ENCODE measurements at places on chromosomes 12 and 14.
A peak's percentile ranks its signal among the peaks of the same experiment; 100 is the strongest.

DNA sequence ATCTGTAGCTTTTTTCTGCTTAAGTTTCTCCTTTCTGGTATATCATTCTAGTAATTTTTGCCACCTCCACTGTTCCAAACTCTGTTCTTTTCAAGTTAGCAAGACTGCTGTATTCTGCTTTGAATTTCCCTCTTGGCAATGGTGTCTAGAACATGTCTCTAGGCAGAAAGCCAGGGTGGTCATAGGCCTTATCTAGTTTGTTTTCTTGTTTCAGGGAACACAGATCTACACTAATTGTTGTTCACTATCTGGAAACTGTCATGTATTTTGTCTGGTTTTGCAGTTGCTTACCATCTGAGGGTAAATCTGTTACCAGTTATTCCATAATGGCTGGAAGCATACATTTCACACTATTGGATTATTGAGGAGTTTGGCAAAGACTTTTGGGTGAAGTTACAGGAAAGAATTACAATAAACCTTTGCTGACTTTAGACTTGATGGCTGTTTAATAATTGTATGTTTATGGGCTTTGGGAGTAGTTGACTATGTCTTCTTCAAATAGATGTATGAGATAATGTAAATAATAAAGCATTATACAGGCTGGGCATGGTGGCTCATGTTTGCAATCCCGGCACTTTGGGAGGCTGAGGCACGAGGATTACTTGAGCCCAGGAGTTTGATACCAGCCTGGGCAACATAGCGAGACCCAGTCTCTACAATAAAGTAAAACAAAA is 41.4 kb downstream of the FUT8 start:
- DNase-seq: no peak

DNA sequence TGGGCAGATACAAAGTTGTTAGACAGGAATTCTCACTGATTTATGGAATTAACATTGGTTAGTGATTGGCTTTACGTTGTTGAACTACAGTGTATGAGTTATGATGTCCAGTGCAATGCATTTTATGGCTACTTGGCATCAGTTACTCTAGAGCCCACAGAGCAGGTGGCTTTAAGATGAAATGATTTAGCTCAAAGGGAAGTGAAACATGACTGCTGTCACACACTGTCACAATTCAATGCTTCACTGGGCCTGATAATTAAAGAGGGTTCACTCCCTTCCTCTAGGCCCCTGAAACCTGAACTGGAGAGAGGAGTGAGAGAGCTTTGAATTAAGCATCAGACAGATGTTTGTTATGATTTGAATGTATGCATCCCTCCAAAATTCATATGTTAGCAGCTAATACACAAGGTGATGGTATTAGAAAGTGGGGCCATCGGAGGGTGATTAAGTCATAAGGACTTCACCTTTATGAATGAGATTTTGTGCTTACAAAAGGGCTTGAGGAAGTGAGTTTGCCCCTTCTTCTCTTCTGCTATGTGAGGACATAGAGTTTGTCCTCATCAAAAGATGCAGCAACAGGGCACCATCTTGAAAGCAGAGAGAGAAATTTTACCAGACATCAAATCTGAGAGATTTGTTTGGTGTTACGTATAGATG is 175.8 kb upstream of the GRIN2B start:
- DNase-seq: no peak

DNA sequence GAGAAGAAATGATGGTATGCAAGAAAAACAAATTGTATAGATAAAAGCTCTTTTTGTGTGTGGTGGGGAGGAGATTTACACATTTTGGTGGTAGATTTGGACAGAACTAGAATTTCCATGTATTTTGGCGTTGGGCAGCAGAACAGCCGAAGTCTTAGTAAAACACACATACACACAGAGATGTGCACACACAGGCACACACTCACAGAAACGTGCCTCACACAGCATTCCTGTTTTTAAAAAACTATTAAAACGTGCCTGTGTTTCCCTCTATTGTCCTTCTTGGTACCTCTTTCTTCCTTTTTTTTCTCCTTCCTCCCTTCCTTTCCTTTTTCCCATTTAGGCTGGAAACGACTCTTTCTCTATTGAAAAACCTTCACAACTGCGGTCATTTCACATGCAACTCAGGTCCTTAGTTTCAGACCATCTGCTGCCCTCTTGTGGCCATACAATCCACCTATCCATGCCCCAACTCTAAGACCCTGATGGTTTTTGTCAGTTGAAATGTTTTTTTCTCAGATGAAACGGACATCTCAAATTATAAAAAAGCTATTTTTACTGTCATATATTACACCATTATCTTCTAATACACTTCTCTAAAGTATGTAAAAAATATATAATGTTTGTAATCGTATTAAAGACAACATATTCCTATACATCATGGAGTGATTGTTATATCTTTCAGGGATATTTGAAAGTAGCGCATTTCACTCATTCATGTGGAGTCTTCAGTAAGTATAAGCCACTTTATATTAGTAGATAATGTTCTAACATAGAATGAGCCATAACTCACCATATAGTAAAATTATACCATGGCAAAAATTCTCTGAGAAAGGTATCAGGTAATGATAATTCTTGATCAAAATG is 386.7 kb upstream of the NOVA1 start:
- peak; percentile 52 for DNase-seq

DNA sequence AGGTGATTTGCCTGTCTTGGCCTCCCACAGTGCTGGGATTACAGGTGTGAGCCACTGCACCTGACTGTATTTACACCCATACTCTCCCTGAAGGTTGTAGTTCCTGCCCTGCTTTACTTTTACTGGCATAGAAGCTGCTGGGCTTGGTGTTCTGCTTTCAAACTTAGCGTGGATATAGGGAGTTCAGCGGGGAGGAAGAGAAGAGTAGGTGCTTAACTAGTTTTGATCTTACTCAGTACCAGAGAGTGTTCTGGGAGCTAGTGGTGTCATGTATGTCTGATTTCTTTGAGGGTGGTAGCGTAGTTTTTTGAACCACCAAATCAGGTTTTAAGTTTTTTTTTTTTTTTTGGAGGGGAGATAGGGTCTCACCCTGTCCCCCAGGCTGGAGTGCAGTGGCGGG is 13.8 kb downstream of the RCOR1 start:
- no peak for DNase-seq

DNA sequence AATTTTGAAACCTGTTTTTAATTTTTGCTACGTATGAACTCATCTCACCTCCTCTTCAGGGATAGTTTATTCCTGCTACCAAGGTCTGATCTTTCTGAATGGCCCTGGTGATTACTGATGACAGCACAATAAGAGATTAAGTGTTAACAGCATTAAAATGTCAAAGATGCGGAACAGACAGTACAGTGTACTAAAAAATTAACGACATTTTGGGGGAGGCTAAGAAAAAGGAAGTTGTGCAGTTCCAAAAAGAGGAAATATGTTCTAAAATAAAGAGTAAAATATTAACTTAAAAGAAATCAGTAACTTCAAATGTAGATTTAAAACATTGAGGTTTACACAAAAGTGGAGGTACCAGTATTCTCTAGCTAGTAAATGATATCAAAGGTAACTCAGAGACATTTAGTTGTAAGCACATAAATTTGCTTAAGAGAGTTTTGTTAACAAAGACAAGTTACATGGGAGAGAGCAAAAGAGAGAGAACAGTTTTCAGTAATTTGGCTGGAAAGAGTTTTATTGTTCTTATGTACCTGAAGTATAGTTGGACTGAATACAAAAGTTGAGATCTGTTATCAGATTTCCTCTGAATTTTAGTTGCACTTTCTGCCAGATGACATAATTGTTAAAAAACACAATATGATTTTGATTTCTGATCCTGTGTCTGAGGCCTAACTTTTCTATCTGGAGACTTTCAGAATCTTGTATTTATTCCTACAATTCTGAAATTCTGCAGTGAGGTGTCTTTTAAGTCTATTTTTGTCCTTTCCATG is 4.2 kb upstream of the CLECL1 start:
- DNase-seq: no peak

GRCh38 chr14:98101323-98101722 is 1170.7 kb downstream of the BCL11B start:
- DNase-seq: no peak

DNA sequence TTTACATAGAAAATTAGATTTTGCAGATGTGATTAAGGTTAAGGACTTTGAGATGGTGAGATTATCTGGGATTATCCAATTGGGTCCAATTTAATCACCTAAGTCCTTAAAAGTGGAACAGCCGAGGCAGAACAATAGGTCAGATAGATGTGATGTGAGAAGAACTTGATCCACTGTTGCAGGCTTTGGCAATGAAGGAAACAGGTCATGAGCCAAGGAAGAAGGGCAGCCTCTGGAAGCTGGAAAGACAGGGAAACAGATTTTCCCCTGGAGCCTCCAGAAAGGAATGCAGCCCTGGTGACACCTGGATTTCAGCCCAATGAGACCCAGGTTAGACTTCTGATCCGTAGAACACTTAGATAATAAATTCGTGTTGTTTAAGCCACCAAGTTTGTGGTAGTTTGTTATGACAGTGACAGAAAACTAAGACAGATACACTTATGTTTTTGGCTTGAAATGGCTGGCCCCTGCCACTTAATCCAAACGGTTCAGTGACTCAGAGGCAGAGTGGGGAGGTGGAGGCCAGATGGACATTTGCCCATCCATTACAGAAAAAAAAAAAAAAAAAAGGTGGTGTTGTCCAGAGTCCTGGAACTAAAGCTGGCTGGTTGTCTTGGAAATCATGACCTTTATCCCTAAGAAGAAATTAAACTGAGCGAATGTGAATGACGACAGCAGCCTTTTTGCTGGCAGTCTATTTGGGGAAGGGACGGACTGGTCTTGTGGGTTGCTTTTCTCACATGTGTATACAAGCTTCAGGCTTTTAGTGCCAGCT is 181.9 kb upstream of the NRXN3 start:
- no peak for DNase-seq

DNA sequence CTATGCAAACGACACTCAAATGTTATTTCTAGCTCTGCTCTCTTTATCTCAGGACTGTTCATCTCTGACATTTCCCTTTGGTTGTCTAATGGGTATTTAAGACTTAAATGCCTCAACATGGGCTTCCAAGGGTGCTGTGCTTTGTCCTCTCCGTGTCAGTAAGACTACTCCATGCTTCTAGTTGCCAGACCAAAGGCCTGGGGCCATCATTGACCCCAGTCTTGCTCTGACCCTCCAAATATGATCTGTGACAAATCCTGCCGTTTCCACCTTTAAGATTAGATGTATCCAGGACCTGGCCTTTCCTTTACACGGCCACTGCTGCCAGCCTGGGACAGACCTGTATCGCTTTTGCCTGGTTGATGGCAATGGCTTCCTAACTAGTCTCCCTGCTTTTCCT is 126.3 kb upstream of the DYRK2 start:
- DNase-seq: no peak

DNA sequence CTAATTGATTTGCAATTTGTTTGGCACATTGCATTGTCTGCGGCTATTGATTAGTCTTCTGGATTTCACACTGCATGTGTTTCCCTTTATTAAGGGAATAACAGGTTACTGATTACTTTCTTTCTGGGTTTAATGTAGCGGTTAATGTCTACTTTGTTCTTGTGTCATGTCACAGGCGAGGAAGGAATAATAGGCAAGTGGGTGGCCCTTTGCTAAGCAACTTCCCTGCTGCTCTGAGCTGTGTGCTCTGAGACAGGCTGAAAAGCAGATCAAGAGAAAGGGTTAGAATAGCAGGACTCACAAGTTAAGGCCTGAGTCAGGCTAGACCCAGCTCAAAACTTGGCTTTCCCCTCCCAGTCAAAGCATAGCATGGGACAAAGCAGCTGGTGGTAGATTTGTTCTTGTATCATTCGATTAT is 77.2 kb downstream of the NKX2-1 start:
- DNase-seq: no peak

DNA sequence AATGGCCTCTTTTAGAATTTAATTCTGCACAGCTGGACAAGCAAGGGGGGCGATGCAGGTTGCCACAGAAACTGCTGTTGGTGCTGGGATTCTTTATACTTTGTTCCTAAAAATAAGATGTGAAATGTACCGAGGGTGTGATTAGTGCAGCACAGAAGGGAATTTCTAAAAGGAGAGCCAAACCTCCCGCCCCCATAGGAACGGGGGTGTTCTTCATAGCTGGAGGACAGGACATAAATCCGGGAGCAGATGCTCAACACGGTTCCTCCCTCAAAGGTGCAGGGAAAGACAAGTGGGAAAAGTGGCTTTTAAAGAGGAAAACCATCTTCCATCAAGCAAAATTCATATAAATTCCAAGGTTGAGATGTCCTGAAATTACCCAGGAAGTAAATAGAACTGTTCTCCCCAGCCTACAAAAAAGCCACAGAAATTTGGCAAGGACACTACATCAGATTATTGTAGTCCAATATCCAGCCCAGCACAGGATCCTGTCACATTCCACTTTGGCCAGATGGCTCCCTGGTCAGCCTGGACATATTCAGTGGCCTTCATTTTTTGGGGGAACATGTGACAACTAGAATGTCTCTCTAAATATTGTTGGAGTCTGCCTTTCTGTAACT is 51.4 kb upstream of the TMX1 start:
- DNase-seq: no peak

GRCh38 chr12:86523844-86524243 is 267.7 kb upstream of the MGAT4C start:
- no peak for DNase-seq

DNA sequence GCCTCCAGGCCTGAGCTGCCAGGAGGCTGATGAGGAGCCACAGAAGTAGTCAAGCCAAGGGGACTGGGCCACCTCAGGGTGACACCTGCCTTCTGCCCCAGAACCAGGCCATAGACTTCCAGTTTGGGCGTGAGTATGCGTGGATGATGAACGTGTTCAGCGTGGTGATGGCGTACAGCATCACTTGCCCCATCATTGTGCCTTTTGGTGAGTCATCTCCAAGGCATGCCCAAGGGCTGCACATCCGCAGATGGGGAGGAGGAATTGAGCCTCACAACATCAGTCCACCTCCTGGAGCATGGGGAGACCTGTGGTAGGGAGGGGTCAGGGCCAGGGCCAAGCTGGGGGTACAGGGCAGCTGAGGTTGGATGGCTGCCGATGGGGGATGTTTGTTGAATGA is 22.3 kb downstream of the NGB start:
- no peak for DNase-seq

- DNase-seq: no peak
These were observed 42.8 kb downstream of the ZNF664 start for GRCh38 chr12:124015494-124016461.

GRCh38 chr14:68714991-68715924 is 77.6 kb downstream of the ZFP36L1 start:
- DNase-seq: no peak

DNA sequence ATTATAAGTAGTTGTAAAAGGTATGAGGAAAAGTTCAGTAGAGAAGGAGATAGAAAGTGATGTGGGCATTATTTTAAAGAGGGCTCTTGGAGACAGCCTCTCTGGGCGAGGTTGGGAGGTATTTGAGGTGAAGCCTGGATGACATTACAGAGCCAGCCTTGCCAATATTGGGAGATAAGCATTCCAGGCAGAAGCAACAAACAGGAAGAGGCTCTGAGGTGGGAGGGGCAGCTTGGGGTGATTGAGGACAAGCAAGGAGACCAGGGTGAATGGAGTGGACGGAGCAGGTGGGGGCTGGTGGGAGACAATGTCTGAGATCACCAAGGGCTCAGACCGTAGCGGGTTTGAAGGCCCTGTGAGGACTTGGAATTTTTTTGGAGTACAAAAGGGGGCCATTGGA is 87.3 kb downstream of the DYRK2 start:
- peak; percentile 49 for DNase-seq
